NCI-H345 (cell line): ENCODE measurements at places on chromosomes 12 and 14.

DNA sequence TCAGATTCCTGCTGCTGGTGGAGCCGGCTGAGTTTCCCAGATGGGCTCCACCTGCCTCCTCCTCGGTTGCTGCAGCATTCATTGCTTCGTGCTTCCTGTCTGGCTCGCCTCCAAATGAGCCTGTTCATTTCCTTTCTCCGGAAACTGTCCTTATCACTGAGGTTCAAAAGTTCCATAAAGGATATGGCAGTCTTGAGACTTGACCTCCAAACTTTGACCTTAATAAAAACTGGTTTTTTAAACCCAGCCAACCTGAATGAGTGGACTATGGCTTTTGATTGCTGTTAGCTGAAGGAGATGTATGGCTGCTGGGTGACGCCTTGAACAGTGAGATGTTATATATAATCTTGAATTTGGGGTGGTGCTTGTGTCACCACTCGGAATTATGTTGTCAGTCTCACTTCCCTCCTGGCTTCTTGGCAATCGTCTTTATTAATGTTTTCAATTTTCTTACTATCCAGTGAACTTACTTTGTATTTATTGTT lies 62.7 kb downstream of the RASSF3 start:
- DNase-seq = peak; percentile 84

DNA sequence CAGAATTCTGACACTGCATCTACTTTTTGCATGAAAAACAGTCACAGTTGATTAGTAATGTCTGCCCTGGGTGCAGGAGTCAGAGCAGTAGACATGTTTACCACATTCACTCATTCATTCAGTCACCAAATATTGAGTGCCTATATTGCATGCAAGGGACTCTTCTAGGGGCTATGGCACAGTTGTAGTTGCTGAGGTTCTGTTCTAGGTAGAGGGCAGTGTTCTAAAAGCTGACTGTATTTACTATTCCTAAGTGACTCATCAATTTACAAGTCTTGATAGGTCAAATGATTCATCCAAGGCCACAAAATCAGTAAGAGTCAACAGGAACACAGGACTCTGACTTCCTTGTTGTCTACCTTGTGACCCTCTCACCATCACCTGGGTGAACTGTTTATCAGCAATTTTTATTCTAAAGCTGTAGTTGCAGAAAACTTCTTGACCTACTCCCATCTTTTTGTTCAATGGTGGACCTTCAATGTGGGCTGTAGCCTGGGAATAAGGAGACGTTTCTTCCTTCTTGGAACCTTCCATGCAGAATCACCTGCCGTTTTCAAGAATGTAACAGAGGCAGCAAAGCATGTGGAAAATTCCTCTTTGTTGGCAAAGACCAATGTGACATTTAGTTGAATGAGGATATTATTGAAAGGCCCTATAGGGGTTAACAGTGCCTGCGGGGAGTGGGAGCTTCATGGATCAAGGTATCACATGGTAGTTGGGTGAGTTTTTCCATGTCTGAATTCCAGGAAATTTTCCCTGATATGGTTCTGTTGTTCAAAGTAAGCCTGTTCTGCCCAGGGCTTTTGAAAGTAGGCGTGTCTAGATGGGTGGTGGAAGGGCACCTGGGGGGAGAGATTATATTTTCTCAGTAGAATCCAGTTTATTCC lies 223.2 kb downstream of the KTN1 start:
- DNase-seq = no peak

DNA sequence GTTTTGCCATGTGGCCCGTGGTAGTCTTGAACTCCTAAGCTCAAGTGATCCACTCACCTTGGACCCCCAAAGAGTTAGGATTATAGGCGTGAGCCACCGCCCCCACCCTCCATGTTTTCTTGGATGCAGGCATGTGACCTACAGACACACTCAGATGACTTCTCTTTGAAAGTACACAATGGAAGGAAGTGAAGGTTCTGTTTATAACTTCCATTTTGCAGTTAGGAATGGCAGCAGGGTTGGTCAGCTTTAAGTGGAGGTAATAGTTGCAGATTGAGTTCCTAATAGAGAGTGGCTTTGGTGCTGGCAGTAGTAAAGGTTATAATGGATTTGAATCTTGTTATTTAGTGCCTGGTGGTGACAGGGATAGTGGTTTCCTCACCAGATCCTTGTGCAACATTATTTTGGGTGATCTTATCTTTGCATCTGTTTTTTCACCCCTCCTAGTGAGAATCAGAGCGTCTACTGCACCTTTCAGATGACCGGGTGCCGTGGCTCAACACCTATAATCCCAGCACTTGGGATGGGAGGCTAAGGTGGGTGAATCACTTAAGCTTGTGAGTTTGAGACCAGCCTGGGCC lies 15.3 kb downstream of the LARP4 start:
- no peak for DNase-seq

DNA sequence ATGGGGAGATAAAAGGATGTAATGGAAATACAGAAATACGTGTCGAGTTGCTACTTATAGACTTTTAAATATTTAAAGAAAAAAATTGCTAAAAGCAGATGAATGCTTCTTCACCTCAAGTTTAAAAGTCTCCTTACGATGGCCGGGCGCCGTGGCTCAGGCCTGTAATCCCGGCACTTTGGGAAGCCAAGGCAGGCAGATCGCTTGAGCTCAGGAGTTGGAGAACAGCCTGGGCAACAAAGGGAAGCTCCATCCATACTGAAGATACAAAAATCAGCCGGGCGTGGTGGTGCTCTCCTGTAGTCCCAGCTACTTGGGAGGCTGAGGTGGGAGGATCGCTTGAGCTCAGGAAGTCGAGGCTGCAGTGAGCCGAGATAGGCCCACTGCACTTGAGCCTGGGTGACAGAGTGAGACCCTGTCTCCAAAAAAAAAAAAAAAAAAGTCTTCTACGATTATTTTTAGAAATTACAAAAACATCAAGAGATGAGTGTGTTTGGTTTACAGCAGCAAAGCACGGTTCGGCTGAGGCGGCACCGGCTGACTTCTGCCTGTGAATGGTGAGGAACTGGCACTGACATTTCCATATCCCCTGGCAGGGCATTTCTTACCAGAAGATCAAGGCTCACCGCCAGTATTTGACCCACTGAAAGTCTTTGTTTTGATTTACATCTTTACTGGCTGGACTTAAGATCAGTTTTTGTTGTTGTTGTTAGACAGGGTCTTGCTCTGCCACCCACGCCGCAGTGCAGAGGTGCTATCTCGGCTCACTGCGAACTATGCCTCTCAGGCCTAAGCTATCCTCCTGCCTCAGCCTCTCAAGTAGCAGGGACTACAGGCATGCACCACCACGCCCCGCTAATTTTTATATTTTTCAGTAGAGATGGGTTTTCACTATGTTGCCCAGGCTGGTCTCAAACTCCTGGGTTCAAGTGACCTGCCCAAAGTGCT lies 3.9 kb upstream of the MTA1 start:
- DNase-seq = no peak

DNA sequence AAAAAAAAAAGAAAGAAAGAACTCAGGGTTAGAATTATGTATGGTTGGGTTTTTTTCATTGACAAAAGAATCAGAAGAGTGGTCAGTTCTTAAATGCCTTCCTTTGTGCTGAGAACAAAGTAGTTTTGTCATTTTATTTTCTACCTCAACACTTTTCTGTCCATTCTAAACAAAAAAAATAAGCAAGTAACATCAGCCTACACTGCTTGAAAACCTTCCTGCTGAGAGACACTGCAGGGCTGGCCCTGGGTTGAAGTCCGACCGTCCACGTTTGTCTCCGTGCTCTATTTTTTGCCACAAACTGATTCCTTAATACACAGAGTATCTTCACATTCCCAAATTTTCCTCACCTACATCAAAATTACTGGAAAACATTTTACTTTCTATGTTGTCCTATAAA lies 211.6 kb upstream of the PDZRN4 start:
- DNase-seq = no peak

GRCh38 chr12:46265734-46266133 lies 3.1 kb downstream of the SLC38A1 start:
- DNase-seq = no peak

- peak; percentile 96 for DNase-seq
Observed at GRCh38 chr12:103373088-103373523, 122.7 kb downstream of the C12orf42 start.

DNA sequence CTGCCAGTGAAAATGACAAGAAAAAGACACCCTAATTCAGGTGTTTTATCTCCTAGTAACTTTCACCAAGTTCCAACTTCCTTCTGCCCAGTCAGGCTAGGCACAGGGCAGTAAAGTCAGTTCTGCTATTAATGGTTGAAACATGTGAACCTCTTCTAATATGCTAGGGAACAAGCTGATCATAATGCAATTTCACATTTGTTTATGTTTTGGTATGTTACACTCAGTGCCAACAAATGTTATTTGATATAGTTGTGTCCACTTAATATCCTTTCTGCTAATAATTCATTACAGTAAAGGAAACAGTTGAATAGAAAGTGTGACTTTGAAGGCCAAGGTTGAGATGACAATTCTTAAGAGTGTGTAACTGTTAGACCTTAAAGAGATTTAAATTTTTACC lies 17.2 kb downstream of the NT5DC3 start:
- DNase-seq = no peak

DNA sequence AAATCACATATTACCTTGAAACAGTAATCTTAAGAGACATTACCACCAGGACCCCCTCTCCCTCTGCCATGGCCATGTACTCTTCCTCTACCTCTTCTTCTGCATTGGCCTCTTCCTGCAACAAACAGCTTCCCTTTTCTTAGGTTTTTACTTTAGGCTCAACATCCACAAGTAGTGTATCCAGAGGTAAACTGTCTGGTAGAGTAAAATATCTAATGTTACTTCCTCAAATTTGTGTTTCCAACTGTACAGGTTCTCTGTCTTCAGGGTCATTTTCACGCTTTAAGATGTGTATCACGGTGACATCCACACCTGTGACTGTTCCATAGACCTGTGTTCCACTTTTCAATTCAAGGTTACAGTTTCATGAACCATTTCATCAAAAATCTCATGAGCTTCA lies 13.4 kb downstream of the CDK17 start:
- no peak for DNase-seq

GRCh38 chr12:6548966-6549683 lies 6.7 kb downstream of the IFFO1 start:
- no peak for DNase-seq

DNA sequence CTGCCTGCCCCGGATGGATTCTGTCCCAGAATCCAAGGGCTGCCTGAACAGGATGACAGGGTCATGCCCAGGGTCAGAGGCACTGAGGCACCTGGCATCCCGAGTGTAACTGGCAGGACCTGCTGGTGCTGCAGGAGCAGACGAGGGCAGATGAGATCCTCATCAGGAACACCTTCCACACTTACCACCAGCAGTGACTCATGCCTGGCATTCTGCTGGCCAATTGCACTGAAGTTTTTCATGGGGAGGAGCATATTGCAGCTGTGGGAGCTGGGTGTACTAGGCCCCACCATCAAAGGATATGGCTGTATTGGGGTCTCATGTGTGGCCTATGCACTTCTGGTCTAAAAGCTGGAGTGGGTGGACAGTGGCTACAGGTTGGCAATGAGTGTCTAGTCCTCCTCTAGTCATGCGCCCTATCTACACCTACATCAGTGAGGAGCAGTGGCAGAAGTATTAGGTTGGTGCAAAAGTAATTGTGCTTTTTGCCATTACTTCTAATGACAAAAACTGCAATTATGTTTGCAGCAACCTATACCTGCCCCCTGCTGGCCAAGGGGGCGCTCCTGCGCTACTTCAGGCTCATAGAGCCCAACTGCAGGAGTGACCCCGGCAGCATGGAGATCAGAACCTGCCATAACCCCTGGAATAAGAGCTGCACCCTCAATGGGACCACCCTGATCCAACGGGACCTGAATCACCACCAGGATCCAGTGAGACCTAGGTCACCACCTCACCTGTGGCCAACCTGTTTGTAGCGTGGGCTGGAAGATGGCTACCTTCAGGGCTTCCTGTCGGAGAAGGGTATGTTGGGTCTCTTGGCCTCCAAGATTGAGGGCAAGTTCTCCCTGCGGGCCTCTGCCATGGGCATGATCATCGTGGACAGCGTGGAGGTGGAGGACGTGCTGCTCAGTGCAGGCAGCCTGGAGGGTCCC lies 8.0 kb upstream of the C12orf42 start:
- no peak for DNase-seq

DNA sequence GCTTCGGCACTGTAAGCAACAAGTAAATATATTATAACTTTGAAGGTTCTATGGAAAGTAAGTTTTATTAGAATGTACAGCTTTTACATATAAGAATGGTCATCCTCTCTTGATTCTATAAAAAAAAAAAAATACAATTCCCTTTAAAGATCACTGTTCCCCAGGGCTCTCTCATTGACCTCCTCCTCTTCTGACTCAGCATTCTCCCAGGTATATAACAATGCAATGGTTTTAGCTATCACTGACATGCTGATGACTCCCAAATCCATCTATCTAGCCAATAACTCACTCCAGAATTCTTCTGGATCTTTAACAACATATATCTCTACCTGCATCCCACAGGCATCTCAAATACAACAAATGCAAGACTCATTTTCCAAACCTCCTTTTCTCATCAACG lies 62.7 kb downstream of the EEA1 start:
- DNase-seq = no peak

DNA sequence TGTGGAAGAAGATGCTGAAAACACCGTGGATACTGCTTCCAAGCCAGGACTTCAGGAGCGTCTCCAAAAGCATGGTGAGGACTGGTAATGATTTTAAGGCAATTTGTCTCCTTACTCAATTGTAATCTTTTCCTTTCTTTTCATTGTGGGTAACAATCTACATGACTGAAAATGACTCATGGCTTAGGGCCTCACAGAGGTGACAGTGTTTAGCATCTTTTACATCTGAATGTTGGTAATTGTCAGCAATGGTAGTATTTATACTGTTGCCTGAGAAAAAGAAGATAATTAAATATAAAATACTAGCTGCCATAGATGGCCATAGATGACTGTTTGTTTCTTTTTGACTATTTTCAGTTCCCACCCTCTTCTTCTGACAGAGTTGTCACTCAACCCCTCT lies 31.6 kb downstream of the TULP3 start:
- no peak for DNase-seq

DNA sequence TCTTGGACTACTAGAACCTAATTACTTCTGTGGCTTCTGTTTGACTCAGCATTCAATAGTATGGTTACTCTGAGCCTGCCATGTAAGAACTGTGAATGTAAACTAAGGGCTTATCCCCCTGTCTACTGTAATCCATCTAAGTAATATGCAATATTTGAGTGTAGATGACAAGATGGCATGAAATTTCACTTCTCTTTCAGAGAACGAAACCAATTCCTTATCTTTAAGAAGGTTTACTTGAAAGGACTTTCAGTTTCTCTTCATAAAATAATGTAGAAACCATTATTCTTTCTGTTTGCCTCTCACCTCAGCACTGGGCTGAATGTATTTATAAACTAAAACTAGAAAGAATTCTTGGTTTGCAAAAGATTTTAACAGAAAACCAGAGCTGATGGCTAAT lies 60.4 kb upstream of the ARID2 start:
- DNase-seq = no peak

GRCh38 chr12:6547987-6548386 lies 7.9 kb downstream of the IFFO1 start:
- DNase-seq = no peak

- no peak for DNase-seq
Observed at GRCh38 chr14:81655423-81656314, 122.0 kb upstream of the SEL1L start.

DNA sequence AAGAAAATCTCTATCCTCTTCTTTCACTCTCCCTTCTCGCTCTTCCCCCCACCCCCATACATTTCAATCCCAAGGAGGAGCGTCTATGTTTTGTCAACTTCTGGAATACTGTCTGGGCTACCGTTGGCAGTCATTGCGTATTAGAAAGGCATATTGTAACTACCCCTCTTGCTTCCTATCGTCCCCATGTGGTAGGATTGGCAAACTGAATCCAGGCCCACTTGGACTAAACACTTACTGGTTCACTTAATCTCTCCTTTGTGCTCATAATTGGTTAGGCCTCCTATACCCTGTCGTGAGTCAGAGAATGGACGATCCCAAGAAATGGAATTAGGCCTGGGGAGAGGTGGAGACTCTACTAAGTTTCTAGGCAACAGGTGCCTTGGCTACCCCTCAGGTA lies 68.8 kb upstream of the SLC8A3 start:
- DNase-seq = no peak
